GM20000 (cell line): ENCODE measurements at places on chromosomes 5 and 9.

GRCh38 chr5:147398860-147399259, 111.0 kb downstream of the DPYSL3 start:
- no peak for DNase-seq

DNA sequence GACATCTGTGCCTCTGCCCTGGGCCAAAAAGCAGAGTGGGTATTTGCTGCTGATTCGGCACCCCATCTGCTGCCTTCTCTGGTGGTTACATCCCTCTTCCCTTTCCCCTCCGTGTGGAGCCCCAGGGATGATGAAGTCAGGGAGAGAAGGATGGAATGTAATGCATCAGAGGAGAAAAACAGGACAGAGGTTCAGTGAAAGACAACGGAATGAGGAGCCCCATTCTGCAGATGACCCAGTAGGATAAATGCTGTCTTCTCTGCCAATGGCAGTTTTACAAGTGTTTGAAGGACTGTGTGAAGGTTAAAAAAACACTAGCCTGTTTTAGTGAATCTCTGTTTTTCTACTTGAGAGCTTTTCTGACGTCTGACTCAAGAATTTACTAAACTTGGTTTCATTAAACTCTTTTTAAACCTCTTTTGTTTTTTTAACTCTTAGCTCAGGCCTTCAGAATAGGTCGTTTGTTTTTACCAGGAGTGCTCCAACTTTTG, 86.3 kb downstream of the NLN start:
- DNase-seq = no peak

- no peak for DNase-seq
These were observed 102.2 kb upstream of the DAB2 start for GRCh38 chr5:39526914-39527477.

DNA sequence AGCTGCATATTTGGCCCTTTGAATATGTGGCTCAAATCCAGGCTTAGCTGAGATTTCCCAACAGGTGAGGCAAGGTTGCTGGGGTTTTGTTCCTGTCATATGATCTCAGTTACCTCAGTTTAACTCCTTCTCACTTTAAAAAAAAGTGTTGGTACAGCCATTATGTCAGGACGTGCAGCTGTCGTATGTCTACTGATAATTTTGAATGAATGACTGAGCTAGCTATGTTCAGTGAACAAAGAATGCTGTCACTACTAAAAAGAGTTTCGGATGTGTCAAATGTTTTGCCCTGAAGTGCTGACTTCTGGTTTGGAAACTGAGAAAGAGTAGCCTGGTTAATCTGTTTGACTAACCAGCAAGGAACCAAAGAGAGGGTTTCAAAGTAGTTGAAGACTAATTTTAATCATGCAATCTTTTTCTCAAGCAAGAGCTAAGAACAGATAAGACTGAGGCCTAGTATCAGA, 106.3 kb upstream of the NR3C1 start:
- peak; percentile 44 for DNase-seq

- no peak for DNase-seq
These were observed at the start of gene ACTBL2 for GRCh38 chr5:57482671-57483106. ACTBL2 (minus strand) TSS chr5:57482811; CDS start chr5:57482707, 104 bp downstream.

- DNase-seq = no peak
These were observed 47.2 kb downstream of the ARHGEF28 start for GRCh38 chr5:73673161-73673591.

- DNase-seq = no peak
These were observed 202.9 kb downstream of the AOPEP start for GRCh38 chr9:94929369-94929756.

- DNase-seq = no peak
These were observed 40.1 kb downstream of the SECISBP2 start for GRCh38 chr9:89358376-89358916.

GRCh38 chr5:169814522-169814921, 165.8 kb downstream of the INSYN2B start:
- DNase-seq = no peak

DNA sequence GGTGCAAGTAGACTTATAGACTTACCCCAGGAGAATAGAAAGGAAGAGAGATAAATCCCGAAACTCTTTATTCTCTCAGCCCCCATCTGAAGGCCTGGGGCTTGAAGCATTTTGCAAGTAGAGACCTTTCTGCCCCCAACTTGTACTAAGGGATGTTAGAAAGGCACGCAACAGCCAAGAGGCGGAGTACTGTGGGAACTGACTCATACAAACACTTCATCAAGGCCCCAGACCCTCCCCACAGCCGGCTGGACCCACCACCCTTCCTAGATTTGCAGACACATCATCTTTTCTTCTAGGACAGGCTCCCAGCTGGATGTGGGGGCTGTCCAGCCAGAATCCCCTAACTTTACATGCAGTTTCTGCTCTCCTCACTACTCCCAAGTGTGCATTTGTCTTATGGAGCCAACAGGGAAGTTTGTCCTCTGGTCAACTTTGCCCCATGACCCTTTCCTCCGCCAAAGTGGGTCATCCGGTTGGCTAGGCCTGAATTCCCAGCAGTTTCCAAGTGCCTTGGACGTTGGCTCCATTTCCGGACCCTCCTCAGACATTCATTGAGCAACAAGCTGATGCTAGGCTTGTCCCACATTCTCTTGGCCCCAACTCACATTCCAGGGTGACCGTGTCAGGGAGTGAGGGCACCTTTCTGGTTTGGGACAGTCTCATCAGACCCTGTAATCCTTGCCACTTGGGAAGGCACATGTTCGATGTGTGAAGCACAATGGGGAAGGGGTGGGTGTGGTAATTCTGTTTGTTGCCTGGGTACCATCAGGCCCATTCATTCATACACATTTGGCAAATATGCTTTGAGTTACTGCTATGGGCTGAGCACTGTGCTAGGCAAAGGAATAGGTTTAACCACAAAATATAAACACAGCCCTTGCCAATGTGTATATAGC, 64.6 kb downstream of the ABLIM3 start:
- no peak for DNase-seq

GRCh38 chr5:2992806-2993205, 241.3 kb upstream of the IRX2 start:
- no peak for DNase-seq

- DNase-seq = no peak
These were observed 13.0 kb downstream of the NEK6 start for GRCh38 chr9:124270504-124271335.

GRCh38 chr9:108395421-108395820, 460.4 kb downstream of the ACTL7B start:
- no peak for DNase-seq

- no peak for DNase-seq
These were observed 257.7 kb upstream of the KLF9 start for GRCh38 chr9:70672161-70672649.

- no peak for DNase-seq
These were observed 10.2 kb downstream of the EXOC3 start for GRCh38 chr5:452978-453710.

GRCh38 chr9:78448960-78449673, 152.2 kb downstream of the PSAT1 start:
- no peak for DNase-seq

GRCh38 chr5:168030912-168031311, 260.5 kb upstream of the WWC1 start:
- no peak for DNase-seq

GRCh38 chr9:108662956-108663355, 192.8 kb downstream of the ACTL7B start:
- DNase-seq = no peak

DNA sequence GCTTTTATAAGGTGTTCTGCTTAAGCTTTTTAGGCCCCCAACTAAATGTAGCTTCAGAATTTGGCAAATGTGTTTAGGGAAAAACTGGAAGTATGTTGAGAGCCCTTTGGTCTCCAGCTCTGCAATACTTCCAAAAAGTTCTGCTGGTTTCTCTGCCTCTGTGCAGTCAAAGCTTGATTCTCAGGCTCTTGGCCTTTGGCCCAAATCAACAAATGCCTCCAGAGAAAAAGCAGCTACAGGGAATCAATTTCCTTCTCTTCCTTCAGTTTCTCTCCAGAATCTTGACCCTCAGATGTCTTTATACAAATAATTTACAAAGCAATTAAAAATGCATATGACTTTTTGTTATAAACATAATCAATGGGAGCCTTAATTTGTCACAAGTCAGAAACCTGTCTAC, 235.7 kb downstream of the COMMD10 start:
- DNase-seq = no peak

GRCh38 chr5:77936365-77936693, 160.2 kb upstream of the TBCA start:
- DNase-seq = no peak
